ENCODE measurements at places on chromosomes 4 and X.
A peak's percentile ranks its signal among the peaks of the same experiment; 100 is the strongest.

DNA sequence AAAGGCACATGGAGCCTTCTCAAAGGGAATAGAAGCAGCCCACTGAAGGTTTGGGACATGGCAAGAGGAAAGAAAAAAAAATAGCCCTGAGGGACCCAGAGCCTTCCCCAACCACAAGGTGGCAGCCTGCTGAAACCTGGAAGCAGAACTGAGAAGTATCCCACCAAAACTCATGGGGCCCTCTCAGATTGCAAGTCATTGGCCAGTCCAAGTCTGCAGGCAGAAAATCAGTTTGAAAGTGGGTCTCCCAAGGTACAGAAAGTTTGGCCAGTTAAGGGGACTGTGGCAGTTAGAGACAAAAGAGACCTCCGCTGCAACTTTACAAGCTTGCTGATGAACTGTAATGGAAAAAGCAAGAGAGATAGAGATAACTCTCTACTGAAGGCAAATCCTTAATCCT lies 155.8 kb downstream of the ANTXR2 start:
- no peak for DNase-seq

GRCh38 chr4:8553216-8553615 lies 27.0 kb upstream of the GPR78 start:
- no peak for DNase-seq

- DNase-seq = no peak
These were observed 38.5 kb downstream of the RAB33B start for GRCh38 chr4:139492429-139492828.

DNA sequence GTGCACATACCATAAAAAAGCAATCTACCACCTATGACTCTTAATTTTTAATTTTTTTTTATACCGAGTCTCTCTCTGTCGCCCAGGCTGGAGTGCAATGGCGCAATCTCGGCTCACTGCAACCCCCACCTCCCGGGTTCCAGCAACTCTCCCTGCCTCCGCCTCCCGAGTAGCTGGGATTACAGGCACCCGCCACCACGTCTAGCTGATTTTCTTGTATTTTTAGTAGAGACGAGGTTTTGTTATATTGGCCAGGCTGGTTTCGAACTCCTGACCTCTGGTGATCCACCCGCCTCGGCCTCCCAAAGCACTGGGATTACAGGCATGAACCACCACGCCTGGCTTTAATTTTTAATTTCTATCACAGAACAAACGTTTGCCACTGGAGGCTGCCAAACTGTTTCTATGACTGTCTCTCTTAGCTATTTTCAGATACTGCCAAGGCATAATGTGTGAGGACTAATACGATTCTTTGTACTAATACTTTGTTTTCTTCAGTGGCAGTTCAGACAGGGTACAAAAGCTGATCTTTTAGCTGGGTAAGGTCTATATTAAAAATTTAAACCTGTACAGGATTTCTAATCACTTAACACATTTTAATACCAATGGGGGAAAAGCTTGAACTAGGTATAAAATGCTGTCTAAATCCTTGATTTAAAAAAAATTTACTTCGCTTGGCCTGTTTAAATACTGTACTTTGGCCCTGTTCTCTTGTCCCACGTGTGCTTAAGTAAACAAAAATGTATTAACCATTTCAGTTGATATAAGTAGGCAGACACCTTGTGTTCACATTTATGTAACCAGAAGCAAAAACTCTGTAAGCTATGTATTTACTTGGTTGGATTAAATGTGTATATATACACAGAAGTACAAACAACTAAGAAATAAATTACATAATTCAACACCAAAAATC lies 2.3 kb downstream of the PGRMC2 start:
- DNase-seq = no peak

- peak; percentile 37 for DNase-seq
These were observed 33.5 kb downstream of the ARSJ start for GRCh38 chr4:113945906-113946305.

DNA sequence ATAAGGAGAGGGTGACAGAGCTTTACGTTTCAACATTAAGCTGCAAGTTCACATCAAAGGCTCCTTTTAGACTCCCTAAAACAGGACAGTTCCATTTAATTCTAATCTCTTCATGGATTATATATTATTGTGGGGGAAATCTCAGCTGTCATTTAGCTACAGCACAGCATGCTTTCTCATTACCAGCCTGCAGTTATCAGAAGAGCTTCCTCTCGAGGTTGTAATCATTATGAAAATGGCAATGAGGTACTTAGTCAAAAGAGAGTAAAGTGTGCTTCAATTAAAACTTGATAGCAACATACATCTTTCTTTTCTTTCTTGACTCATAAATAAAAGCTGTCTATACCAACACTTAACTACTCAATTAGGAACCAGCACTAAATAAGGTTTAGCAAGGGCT lies 896.8 kb downstream of the ADGRL3 start:
- no peak for DNase-seq

- DNase-seq = no peak
These were observed 11.9 kb upstream of the WDR17 start for GRCh38 chr4:176053785-176054184.

Data from umbilical cord (tissue), 2 donors.